Progenitor cell of endocrine pancreas (in vitro differentiated cells): ENCODE measurements at places on chromosomes 13 and 19. TPM values are rescaled to one million over a fixed set of nuclear protein-coding genes. Genes with fewer than 3 reads are reported as not detected.

The R3HDM4 gene
- 61.4 and 63.1 TPM in 2 replicates for total RNA-seq

The SYNGR4 gene
- total RNA-seq, result not detected in 2 replicates

The ZNF8 gene
- 18.1 and 18.2 TPM in 2 replicates for total RNA-seq

The KLF12 gene
- total RNA-seq, result 25.2 and 25.4 TPM in 2 replicates

The SIGLECL1 gene
- not detected in 2 replicates for total RNA-seq

The DAPK3 gene
- 105 and 106 TPM in 2 replicates for total RNA-seq

The SAFB2 gene
- 95.4 and 107 TPM in 2 replicates for total RNA-seq

The MBD3L3 gene
- total RNA-seq, result not detected in 2 replicates

The GPR183 gene
- not detected in 2 replicates for total RNA-seq

The SGCG gene
- total RNA-seq, result not detected in 2 replicates
